Activated CD4-positive, alpha-beta T cell treated with anti-CD3 and anti-CD28 coated beads for 4 hours (primary cell): ENCODE measurements at places on chromosomes 1 and 21.

DNA sequence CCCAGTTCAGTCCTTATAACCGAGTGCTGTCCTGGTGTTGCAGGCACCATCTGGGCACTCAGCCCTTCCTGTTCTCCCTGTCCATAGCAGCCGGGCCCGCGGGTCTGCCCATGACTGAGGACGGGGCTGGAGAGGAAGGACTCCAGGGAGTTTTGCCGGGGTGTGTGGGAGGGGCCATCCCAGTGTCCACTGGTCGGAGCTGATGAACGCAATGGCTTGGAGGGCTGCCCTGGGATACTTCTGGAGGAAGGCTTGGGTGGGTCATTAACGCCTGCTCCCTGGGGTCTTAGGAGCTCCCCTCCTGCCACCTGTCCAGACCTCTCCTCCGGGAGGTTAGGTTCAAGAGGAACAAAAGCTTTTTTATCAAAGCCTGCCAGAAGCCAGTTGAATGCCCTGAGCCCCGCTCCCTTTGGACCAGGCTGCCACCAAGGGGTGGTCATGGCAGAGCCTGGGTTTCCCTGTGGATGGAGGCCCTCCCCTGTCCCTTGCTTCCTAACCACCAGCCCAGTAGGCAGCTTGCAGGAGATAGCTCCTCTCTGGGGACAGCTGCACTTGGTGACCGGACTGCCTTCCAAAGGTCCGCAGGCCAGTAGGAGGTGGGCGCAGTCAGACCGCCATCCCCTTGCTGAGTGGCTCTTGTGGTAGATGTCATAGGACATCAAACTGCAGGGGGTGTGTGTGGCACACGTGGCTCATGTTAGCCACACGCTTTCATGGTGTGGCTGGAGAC lies 61.3 kb downstream of the TRIM11 start:
- no peak for DNase-seq

DNA sequence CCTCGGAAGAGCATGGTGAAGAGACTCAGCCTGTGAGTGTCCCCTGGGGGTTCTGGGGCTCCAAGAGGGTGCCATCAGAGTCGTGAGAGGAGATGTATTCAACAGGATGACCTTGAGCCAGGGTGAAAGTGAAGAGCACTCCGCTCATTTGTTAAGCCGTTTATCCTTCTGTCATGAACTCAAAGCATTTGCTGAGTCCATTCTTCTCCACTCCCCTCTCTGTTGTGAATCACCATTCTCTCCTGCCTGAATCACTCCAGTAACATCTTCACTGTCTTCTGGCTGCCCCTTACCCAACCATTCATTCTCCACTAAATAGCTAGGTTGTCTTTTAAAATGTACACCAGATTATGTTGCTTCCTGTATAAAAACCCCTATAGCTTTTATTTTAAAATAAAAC lies 102.2 kb downstream of the RGL1 start:
- no peak for DNase-seq

DNA sequence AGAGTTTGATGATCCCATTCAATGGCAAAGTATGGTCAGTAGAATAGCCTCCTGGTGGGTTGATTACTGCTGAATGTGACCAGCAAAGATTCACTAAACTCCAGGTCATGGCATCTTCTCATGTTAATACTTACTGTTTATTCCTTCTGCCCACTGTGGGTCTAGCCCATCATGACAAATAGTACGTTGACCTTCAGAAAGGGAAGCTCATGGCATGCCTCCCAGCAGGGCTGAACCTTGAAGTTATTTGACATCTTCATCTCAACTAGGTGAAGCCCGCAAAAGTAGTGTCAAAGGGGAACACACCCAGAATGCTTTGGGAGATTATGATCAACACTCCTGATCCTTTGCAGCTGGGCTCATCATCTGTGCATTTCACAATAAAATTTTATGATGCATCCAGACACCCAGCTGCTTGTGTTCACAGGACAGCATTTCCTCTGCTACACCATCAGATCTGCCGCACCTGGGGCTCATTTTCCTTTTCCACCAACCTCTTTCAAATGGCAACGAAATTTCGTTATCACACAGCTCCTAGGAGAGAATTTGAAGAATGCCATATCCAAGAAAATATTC lies 49.6 kb downstream of the HLX start:
- no peak for DNase-seq

DNA sequence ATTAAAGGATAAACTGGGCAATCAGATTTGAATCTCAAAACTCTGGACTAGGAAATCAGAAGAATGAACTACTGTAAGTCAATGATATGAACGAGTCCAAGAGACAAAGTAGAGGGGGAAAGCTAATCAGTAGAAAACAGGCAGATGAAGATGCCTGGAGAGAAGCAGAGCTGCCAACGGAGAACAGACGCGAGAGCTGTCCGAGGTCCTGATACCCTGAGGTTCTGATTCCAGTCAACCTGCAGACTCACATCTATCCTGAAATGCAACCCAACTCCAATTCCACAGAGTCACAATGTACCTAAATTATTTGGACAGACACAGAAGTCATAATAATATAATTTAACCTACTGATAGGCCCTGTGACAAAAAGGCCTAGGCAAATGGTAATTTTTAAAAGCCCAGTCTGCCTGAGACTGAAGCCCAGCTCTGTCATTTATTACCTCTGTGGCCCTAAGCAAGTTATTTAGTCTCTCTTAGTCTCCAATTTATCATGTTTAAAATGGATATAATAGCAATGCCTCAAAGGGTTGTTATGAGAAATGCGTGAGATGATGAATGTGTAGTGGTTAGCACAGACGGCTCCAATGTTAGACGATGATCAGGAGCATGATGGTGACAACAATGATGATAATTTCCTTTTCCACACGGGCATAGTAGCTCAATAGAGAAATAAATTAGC lies 33.4 kb downstream of the RGS7 start:
- no peak for DNase-seq

- DNase-seq = no peak
Observed at GRCh38 chr21:22456241-22456640, 1458.0 kb downstream of the NCAM2 start.

DNA sequence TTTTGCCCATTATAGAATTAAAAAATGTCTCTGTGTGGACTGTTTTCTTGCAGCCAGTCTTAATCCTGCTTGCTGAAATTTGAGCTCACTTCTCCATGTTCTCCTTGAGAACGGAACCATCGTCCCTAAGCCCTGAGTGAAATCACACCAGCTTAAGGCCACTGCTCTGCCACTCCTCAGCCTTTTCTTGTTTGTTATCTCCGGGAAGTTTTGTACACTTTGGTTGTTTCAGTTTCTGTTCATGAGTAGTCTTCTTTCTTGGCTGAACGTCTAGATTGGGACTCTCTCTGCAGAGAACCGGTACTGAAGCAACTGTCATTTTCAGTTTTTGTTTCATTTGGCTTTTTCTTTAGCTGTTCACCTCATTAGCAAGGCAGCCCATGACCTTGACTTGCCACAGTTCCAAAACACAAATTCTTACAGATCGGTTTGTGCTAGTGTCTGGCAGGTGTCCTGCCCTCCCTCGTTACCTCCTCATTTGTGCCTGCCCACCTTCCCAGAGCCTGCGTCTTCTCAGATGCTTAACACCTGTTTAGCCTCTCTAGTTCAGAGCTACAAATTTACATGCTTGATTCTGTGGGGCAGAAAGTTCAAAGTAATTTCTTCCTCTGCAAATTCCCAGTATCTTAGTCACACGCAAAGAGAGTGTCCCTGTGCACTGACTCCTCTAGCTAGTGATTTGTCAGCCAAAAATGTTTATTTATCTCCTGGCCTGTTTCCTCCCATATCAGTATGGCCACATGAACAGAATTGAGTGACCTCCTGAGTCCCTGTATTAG lies 12.4 kb downstream of the PSEN2 start:
- peak; percentile 18 for DNase-seq

DNA sequence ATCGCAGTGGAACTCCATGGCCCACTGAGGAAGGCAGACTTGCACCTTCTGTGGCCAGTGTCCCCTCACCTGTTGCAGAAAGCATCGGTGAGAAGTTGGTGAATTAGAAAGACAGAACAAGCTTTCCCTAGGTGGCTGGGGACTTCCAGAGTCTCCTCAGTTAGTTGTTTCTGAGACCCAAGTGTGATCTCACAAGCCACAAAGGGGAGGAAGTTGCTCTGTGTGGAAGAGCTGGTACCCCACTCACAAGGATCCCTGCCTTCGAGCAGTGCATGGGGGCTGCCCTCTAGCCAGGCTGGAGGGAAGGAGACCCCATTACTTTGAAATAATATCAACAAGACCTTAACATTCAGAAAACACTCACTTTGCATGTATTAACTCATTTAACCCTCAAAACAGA lies 2.1 kb downstream of the PRELP start:
- DNase-seq = no peak

GRCh38 chr1:197928849-197929336 lies 11.7 kb downstream of the LHX9 start:
- DNase-seq = no peak

DNA sequence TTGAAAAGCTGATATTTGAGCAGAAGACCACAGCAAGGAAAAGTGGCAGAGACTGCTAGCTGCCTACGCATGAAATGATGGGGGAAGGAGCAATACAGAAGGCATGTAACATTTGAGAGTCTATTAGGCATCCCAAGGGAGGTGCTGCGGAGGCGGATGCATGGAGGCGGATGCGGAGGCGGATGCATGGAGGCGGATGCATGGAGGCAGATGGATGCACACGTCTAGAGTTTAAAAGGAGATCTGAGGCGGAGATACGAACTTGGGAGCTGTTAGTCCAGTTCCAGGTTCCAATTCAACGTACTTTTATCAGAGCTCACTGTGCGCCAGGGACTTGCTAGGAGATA lies 744 bp upstream of the DDX20 start:
- DNase-seq = peak; percentile 32

DNA sequence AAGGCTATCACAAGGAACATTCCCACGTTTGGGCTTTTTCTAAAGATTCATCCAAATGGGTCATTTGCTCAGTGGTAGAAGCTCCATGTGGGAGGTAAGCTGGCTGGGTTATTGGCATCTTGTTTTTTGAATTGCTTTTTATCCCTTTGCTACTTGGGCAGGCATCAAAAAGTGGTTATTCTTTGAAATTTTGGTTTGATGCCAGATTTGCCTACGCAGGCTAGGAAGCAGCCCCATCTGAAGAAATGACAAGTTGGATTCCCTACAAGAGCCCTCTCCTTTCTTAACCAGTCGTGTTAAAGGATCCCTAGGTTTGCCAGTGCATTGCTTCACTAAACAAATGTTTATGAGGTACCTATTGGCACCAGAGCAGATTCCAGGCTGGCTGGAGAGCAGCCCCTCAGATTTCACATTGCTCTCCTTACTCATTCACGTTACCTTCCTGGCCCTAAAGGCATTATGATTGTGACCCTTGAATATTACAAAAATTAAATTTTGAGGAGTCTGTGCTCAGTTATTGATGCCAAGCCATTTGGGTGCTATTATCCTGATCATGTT lies 38.8 kb downstream of the ARID1A start:
- DNase-seq = no peak

GRCh38 chr1:219442611-219443061 lies 170.3 kb downstream of the ZC3H11B start:
- DNase-seq = no peak

- no peak for DNase-seq
Observed at GRCh38 chr1:15309687-15310086, 62.7 kb downstream of the FHAD1 start.
